Stimulated activated CD4-positive, alpha-beta T cell treated with anti-CD3 and anti-CD28 coated beads, TNF-alpha, amount 100 ng/mL, for 48 hours (primary cell): ENCODE measurements at places on chromosomes 5 and 9.

GRCh38 chr9:87537625-87538024, 40.0 kb downstream of the DAPK1 start:
- DNase-seq, result no peak

- no peak for DNase-seq
These were observed 306.2 kb upstream of the NREP start for GRCh38 chr5:112063191-112063590.

- no peak for DNase-seq
These were observed 5.4 kb downstream of the SLF1 start for GRCh38 chr5:94623877-94624276.

DNA sequence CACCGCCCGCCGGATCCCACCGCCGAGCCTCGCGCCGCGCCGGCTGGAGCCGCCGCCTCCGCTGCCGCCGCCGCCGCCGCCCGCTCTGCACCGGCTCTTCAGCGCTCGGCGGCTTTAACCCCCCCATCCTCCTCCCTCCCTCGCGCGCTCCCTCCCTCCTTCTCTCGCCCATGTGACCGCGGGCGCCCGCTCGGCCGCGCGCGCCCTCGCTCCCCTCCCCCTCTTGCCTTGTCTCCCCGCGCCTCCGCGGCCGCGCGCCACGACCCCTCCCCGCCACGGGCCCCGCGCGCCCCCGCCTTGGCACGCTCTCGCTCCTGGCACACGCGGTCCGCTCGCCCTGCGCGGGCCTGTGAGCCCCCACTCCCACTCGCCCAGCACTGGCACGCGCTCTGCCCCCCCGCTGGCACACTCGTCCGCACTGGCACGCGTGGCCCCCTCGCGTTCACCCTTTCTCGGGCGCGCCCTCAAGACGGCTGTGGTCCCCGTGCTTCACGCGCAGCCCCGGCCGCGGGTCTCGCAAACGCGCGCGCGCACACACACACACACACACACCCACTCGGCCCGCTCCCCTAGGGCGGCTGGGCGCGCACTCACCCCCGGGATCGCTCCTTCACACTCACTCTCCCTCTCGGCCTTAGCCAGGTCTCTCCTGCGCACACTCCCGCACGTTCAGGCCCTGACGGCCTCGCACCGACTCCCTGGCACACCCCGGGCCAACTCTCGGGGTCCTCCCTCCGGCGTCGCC, at the start of gene CNTFR:
Gene CNTFR (minus strand): TSS at position 89 of the 745 bp plus-strand sequence. CDS start 20,743 bp downstream, outside the sequence.
- no peak for DNase-seq

DNA sequence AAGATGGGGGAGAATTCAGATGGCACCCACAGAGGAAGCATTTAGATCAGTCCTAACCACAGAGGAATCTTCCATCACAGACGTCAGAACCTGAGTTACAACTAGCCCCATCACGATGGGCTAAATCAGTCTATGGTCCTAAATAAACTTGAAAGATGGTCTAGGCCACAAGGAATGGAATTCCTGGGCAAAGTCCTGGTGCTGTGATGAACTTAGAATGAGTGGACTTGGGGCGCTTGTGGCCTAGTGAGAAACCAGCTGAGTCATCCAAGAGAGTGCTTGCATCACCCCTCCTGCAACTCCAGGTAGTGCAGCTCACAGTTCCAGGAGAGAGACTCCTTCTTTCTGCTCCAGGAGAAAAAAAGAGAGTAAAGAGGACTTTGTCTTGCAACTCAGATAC, 722.9 kb upstream of the RGMB start:
- no peak for DNase-seq

- peak; percentile 65 for DNase-seq
These were observed 457 bp upstream of the IDNK start for GRCh38 chr9:83622433-83622938.

- DNase-seq, result no peak
These were observed 159.7 kb upstream of the RAPGEF1 start for GRCh38 chr9:131899296-131900228.

DNA sequence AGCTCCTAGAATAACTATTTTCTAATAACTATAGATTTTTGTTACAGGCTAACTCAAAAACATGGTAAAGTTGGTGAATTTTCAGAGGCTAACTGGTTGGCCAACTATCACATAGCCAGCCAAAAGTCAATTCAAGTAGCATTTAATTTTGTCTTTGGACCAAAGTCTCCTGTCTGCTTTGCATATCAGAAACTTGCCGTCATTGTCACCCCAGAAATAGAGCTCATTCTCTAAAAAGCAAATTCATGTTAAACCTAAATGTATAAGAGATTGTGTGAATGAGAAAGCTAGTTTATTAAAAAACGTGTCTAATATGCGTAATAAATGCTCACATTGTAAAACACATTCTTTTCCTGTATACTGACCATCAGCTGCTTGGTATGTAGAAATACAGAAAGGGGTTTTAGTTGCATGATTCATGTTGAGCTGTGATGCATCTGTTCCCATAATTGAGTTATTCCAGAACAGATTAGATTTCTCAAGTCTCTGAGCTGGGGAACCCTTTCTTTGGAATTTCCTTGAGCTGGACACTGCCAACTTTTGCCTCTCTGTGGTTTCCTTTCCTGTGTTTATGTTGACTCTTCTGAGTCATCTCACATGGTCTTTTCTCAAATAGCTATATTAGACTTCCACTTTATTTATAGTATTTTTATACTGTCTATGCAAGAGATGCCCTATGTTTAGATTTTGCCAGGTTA, 7.3 kb downstream of the SRFBP1 start:
- DNase-seq, result no peak
